ENCODE measurements at places on chromosomes 5 and 9. TPM values are rescaled to one million over a fixed set of nuclear protein-coding genes. Genes with fewer than 3 reads are reported as not detected.

GRCh38 chr9:123964761-123965160, 34.8 kb upstream of the DENND1A start:
- DNase-seq: no peak

DNA sequence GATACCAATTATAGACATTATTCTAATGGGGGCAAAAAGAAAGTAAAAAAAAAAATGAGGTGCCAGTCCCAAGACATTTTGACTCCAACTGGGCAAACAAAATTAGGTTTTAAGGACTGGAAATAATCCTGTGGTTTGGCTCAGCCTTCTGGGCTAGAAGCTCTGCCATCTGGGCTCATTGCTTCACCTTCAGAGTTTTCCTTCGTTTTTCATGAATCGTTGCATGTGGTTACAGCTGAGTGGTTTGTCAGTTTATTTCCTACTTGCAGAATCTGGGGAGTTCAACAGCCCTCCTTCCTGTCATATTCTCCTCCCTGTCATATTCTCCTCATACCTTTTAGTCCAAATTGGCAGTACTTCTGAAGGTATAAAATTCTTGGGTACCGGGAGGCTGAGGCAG, 12.0 kb downstream of the UGT3A2 start:
- no peak for DNase-seq

DNA sequence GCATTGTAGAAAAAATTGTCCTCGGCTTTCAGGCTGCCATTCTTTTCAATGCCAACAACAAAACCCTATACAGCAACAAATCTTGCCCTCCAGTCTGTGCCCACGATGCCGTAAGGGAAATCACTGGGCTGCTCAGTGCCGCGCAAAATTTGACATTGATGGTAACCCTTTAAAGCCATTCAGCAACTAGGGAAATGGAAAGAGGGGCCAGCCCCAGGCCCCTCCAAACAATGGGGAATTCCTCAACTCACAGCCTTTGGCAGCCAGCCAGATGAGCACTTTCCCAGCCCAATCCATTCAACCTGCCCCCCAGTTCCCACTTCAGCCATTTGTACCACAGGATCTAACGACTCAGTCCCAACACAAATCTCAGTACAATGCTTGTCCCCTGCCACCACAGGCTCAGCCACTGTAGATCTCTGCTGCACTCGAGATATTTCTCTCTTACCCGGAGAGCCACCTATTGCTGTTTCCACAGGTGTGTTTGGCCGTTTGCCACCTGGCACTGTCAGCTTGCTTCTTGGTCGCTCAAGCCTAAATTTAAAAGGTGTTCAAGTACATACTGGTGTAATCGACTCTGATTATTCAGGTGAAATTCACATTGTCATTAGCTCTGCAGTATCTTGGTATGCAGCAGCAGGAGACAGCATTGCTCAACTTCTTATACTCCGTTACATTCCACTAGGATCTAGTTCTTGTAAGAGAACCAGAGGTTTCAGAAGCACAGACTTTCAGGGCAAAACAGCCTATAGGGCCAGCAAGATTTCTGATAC, 103.3 kb downstream of the SYK start:
- DNase-seq: no peak

DNA sequence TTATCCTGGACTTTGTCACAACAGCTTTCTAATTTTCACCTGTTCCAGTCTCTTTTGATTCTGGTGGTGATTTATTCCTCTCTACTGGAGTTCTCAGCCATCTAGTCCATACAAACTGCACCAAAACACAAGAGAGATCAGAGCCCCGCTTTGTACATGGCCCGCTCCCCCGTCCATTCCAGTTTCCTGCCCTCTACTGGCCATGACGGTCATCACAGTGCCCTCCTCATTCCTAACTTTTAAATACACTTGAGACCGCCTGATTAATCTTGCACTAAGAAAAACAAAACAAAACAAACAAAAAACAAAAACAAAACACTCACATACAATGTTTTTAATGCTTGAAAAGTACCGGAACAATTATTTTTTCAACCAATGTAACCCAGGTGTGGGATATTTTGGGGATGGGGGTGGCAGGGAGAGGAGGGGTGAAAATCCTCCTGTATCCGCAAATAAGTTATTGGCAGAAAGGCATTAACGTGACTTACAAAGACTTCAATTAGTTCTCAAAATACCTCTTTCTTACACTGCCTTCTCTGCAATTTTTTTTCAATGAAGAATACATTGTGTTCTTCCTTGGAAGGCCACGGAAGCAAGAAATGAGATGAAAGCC, 84.8 kb upstream of the PAM start:
- DNase-seq: no peak

GRCh38 chr5:89232139-89232603, 349.2 kb upstream of the MEF2C start:
- DNase-seq: no peak

DNA sequence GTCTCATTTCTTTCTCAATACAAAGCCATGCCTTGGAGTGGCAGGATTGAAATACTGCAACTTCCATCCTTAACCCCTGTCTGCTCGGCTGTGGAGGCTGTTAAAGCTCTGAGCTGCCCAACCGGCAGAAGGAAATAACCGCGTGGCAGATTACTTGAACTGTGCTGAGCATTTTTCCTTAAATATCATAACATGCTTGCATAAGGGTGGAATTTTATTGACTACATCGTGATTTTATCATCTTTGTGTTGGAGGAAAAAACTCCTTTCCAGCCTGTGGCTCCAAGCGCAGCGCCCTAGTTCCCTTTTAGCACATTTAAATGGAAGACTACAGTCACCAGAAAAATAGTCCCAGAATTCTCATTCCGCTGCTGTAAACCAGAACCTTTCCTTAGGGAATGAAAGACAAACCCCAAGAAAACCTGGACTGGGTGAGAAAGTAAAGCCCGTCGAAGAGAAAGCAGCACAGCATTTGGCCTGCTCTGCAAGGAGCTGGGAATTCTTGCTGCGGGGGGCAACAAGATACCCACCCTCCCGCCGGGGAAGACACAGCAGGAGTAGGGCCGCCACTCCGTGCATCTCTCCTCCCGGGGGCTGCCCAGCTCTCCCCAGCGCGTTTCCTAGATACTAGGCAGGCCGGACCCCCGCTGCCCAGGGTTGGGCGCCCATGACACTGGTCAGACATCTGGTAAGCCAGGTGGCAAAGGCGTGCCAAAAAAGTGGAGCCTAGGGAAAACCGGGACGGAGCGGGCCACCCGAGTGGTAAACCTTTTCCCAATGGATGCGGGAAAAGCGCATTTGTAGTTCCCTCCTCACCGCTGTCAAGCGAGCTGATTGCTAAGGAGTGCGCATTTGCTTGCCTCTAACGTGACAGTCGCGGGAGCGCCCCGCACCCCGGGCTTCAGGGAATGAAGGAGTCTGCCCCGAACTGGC, 1.3 kb downstream of the SHC3 start:
- no peak for DNase-seq

GRCh38 chr9:108434036-108434435, 421.8 kb downstream of the ACTL7B start:
- no peak for DNase-seq

DNA sequence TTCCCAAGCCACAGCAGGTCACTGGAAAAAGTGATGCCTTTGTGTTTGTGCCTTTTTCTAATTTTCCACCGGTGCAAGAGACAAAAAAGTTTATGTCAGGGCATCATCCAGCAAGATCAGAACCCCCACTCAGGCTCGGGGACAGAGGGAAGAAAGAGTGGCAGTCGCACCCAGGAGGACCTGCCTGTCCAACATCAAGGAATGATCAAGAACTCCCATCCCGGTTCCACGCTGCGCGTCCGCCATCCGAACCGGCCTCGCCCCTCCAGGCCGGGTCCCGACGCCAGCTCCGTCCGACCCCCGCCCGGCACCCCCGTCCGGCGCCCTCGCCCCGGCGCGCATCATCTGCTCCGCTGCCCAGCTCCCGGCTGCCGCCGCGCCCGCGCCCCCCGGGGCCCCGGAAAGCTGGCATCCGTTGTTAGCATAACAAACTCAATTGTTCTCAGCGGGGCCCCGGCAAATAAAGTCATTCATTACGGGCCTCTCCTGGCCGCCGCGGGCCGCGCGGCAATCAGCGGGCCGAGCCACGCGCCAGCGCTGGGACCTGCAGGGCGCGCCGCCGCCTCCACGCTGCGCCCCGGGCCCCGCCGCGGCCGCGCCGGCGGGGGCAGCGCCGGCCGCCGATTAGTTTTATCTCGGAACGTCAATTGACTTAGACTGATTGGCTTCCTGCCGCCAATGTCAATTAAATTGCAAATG, 48.1 kb downstream of the PAX5 start:
- no peak for DNase-seq

DNA sequence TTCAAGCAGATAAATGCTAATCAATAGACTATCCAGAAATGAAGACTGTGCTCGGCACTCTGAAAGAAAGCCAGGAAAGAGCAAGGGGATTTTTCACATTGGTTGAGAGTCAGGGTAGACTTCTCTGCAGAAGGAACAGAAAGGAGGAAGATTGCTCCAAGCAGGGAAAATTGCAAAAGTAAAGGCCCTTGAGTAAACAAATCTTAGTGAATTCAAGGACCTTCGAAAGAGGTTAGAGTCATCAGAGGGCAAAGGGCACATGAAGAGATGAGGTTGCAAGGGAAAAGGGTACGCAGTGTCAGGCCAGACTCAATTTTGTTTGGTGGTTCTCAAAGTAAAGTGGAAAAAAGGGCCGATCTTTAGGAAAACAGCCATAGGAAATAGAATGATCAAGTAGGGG, 157.6 kb upstream of the RAI14 start:
- DNase-seq: no peak

- DNase-seq: no peak
Observed at GRCh38 chr5:105931881-105932421, 1738.8 kb downstream of the EFNA5 start.

DNA sequence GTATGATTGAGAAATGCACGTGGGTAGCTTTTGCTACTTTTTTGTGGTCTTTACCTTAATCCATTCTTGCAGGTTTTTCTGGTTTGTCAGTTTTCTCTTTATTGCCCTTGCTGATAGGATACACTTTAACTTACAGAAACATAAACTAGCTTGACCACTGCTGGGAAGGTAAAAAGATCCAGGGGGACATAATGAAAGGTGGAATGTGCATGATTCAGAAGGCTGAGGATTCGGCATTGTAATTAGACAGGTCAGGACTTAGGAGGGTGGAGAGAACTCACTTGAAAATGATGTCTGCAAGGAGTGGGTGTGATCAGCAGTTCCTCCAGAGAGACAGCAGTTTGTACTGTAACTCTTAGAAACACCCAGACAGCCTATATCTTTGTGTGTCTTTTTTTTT, 19.8 kb upstream of the TXNDC8 start:
- DNase-seq: no peak

- no peak for DNase-seq
Observed at GRCh38 chr9:10858817-10859216, 246.0 kb upstream of the PTPRD start.

DNA sequence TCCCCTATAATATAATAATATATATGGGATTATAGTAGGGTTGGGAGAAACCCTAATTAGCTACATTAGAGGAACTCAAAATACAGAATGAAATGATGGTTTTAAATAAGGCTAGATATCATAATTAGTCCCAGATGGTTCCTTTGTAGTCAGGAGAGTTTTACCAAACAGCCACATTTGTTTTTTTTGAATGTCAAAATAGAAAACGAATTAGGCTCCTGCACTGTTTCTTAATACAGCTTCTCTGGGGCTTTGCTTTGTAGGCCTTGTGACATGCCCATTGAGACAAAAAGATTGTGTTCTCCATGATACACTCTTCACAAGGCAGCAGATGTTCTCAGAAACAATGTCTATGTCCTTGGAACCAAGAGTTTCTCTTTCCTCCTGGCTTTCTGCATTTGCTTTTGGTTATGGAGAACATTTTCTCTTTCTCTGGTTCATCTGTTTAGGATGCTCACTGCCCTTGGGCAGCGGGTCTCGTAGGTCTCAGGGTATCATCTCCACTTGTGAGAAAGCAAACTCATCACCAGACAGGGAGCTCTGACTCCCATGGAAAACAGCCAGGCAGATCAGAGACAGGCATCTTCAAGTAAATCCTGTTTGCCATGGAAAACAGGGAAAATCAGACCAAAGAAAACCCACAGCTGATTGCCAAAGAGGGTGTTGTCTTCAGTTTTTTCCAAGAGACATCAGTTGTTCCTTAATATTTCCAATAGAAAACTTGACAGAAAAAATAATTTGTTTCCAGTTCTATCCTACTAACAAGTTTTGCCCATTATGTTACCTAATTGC, 54.1 kb upstream of the RPS23 start:
- no peak for DNase-seq

GRCh38 chr5:16497546-16497945, 31.9 kb upstream of the ZNF622 start:
- no peak for DNase-seq

DNA sequence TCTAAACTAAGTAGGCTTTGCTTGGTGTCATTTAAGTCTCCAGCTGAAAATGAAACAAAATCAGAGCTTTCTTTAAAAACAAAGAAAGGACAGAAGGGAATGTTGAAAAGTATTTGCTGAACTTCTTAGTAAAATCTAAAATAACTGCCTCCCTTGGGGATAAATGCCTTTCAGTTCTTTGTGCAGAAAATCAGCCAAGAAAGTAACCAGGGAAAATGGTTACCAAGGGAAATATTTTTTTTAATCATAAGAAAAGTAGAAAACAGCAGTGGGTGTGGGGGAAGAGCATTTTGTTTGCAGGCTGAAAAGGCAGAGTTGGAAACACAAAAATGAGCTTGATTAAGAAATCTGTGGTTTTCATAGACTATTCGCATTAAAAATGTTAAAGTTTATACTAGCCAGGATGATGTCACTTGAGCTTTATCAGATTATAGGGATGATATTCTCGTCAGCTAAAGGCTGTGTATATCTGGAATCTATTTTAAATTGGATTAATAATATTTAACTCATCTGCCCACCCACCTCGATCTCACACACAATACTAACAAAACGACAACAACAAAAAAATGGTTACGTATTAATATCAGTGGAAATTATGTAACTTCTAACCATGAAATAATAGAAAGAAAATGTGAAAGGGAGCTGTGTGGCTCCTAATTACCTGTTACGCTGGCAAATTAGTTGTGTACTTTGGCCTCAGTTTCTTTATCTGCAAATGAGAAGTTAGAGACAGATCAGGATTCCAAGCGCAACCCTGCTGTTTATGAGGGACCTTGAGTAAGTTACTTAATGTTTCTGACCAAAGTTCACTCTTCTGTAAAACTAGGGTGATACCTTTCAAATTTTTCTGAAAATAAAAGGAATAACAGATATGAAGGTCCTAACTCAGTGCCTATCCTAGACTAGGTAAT, at the start of gene ECM2:
TSS of gene ECM2 (minus strand) at position 51 of the 911 bp plus-strand sequence. CDS start 13,124 bp downstream, outside the sequence.
- no peak for DNase-seq

- DNase-seq: no peak
Observed at GRCh38 chr5:140054086-140054689, 11.1 kb upstream of the NRG2 start.

- no peak for DNase-seq
Observed at GRCh38 chr9:16052146-16052545, 499.3 kb downstream of the CCDC171 start.

- no peak for DNase-seq
Observed at GRCh38 chr5:147753765-147754164, 28.8 kb downstream of the JAKMIP2 start.

- no peak for DNase-seq
Observed at GRCh38 chr9:27569406-27569805, 3.9 kb downstream of the C9orf72 start.

GRCh38 chr9:114288193-114289091, 34.5 kb upstream of the ORM1 start:
- DNase-seq: peak; percentile 22

GRCh38 chr9:33177639-33178038, 10.5 kb upstream of the B4GALT1 start:
- no peak for DNase-seq

HMMR gene
- 0.30 TPM for total RNA-seq

ADAMTS16 gene
- 32.7 TPM for total RNA-seq

SPINK7 gene
- total RNA-seq: not detected

NXNL2 gene
- 3.2 TPM for total RNA-seq

PCDHGA7 gene
- 5.4 TPM for total RNA-seq

GDA gene
- 0.20 TPM for total RNA-seq

CCL27 gene
- 0.66 TPM for total RNA-seq

Measured in ovary (tissue), 10 donors.